ENCODE measurements at places on chromosomes 7 and 10.

- no peak for DNase-seq
Measured at GRCh38 chr10:54797636-54798321, 3.3 kb downstream of the PCDH15 start.

- peak; percentile 46 for DNase-seq
Measured at GRCh38 chr10:59709395-59710125, at the start of gene SLC16A9. TSS of gene SLC16A9 (minus strand) at chr10:59709850. CDS start at chr10:59684291, 25,559 bp downstream.

DNA sequence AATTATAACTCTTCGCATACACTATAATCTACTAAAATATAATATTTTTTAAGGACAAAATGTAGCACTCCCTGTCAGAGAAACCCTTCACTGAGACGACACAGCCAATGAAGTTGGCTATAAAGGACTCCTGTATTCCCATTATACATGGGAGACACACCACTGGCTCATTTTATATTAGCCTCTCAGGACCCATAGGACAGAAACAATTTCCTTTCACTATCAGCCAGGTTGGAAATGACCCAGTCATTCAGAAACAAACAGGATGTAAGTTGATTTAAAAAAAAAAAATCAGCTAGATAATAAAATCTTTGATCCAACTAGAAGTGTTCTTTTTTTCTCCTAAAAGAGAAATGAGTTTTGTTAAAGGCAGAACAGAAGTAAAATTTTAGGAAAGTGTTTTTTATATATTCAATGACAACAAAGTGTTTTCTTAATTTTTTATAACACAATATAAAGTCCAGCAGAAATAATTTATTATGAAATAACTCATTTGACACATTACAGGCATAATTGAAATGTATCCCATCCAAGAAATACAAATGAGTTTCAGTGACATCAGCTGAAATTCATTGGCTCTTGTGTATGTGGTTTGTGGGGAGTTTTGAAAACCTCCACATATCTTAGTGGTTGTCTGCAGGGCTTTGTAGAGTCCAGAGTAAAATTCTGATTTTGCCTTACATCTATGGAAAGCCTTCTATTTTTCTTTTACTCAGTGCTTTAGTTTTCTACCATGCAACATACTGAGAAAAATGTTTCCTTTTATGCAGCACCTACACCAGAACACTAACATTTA is 64.1 kb downstream of the CTTNBP2 start:
- DNase-seq, result no peak

GRCh38 chr10:50400694-50401093 is 149.4 kb upstream of the ASAH2 start:
- DNase-seq, result no peak

DNA sequence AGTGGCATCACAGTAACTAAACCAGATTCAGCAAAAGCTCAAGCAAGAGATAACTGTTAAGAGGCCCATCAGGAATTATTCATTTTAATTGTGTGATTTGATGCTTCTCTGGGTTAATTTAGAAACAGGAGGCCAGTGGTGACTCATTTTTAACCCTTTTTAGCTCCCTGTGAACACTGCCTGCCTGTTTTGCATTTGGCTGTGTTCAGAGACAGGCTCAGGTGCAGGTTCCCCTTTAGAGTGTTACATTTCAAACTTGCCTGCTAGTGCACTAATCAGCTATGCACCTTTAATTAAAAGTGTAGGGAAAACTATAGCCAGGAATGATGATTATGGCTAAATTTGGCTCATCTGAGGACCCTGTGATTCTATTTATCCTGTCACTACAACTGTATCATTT is 6.5 kb downstream of the STAMBPL1 start:
- no peak for DNase-seq
